ENCODE measurements at places on chromosomes 7 and 10.

GRCh38 chr10:77555591-77556212, 81.9 kb downstream of the KCNMA1 start:
- DNase-seq = no peak

DNA sequence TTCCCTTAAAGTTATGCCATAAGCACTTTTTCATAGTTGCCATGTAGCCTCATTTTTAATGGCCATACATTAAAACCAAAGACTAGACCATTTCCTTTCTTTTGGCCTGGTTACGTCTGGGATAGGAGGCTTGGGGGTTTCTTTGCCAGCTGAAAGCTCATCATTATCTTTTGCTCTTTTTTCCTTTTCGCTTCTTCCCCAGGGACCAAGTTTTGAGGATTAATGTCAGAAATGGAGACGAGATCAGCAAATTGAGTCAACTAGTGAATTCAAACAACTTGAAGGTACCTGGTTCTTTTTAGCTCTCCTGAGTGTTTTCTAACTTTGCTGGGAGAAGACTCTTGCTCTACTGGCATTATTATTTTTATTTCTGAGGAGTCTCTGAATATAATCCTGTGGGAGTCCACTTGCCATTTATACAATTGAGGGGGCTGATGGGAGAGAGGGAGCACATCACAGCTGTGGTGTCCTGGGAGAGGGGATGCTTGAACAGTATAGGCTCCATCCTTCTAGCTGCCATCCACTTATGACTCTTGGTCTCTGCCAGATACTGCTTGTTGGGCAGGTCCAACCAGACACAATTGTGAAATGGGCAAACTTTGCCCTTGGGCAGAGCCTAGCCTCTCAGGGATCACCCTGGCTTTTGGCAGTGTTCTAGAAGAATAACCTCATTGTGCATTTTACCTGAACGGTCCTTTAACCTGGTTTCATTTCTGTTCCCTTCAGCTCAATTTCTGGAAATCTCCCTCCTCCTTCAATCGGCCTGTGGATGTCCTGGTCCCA, 5.8 kb downstream of the CPA4 start:
- no peak for DNase-seq

DNA sequence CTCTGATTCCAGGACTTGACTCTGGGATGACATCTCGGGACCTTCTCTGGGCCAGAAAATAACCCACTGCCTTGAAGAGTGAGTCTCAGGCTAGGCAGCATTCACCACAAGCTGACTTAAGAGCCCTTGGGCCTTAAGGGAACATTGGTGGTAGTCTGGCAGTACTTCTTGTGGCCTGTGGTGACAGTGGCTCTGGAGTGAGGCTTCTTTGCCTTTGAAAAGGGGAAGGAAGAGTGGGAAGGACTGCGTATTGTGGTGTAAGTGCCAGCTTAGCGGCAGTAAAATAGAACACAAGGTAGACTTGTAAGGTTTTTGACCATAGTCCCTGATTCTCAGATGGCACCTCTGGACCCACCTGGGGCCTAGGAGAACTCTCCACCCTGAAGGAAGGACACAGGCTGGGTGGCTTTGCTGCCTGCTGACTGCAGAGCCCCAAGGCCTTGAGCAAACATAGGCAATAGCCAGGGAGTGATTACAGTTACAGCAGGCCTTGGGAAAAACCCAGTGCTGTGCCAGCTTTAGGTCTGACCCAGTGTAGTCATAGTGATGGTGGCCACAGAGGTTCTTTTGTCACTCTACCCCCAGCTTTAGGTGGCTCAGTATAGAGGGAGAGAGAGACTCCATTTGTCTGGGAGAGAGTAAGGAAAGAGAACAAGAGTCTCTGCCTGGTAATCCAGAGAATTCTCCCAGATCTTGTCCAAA, 483.9 kb downstream of the SH2D4B start:
- no peak for DNase-seq

DNA sequence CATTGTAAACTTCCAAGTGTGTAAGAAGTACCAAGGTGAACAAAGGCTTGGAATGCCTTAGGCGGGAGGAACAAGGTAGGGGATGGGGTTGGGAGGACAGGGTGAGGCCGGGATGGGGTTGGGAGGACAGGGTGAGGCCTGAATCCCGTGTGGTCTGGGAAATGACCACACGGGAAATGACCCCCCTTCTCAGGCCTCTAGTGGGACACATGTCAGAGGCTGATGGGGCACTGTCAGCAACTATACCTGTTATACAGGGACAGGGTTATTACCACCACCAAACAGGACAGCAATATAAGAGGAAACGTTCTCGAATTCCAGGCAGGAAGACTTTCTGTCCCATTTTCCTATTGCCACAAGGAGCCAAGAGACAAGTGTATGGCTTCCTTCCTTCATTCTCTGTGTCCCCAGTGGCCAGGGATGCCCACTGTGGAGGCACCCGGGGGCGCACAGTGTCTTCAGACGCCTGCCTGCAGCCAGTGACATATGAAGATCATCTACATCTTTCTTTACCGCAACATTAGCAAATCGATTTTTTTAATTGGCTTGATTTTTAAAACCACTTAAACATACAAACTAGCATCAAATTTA, 1.3 kb downstream of the MKI67 start:
- DNase-seq = no peak

DNA sequence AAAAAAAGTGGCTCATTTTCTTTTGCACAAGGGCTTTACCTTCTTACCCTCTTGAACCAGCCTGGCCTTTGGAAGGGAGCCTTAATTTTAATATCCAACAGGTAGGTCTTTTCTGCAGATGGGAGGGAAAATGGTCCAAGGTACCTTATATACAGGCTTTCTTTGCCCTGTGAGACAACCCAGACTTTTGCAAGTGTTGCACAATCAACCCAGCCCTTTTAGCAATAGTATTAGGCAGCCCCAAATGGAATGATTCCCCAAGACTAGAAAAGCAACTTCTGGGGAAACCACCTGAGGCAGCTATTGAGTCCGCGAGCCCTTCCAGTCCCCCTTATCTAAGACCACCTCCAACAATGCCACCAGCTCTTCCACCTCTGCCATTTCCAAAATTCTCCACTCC, 1138.3 kb downstream of the XPNPEP1 start:
- DNase-seq = no peak

GRCh38 chr10:124534231-124534798, 72.7 kb downstream of the LHPP start:
- DNase-seq = no peak

GRCh38 chr7:141710301-141710700, 2.1 kb downstream of the WEE2 start:
- DNase-seq = no peak

DNA sequence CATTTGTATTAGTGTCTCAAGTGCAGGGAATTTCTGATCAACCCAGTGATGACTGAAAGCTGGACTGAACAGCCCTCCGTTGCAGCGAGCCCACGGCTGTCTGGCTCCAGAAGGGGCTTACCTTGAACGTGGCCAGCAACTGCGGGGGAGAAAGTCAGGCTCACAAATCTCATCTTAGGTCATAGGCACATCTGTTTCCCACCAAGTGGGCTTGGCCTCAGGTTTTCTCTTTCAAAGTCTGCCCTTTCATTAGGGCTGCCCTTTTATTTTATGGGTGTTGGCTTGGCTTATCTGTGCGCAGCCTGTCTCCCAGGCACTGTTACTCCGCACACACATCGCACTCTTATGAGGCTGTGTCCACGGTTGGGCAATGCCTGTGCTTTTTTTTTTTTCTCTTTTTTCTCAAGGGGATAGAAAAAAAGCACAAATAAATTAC, 178.0 kb downstream of the JCAD start:
- DNase-seq = no peak

GRCh38 chr7:77351539-77352004, 64.6 kb downstream of the GSAP start:
- peak; percentile 29 for DNase-seq

DNA sequence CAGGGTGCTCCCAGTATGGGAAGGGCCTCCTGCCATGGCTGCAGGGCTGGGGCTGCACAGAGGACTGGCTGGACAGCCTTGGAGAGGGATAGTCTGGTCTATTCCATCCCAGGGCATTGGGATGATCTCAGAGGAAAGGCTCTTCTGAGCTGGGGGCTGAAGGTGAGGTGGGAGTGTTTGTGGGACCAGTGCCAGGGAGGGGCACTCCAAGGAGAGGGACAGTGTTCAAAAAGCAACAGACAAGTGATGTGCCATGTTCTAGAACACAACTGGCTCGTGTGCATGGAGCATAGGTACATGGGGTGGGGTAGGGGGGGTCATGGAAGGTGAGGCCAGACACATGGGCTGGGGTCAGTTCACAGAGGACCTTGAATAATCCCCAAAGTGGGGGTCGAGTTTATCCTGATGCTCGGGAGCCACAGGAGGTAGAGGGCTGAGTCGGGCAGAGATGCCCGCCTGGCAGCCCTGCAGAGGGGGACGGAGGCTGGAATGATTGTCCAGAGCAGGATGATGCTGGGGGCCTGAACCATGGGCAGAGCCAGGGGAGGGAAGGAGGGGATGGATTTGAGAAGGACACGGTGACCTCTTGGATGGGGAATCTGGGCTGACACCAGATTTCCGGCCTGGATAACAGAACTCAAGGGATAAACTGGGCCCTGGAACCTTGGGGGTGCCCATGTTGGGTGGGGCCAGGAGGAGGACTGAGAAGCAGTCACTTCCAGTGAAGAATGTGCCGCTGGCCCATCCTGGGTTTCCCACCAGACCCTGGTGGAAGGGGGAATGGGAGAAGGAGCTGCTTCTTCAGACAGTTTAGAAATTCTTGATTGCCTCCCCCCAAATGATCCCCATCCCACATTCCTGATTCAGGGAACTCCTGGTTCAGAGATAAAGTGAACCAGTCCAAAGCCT, 50.4 kb downstream of the NEURL1 start:
- no peak for DNase-seq

- DNase-seq = no peak
These were observed 121.7 kb downstream of the MDFIC start for GRCh38 chr7:115043605-115044004.

DNA sequence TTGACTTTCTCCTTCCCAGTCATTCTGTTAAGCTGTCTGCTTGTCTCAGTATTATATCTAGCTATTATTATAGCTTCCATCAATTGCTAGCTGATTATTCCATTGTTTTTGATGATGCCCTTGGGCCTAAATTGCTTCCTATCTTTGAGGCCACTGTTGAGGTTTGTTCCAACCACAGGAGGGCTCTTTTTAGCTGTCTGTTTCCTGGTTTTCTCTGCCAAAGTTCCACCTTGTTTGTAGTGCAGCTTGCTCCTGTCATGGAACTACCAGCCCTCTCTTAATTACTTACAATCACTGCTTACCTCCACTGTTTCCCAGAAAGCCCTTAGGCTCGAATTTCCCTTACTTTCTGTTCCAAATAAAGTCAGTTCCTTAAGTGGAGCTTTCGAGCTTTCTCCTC, 118.7 kb upstream of the SEC61G start:
- no peak for DNase-seq

GRCh38 chr7:44603193-44603592, 3.2 kb upstream of the OGDH start:
- no peak for DNase-seq

DNA sequence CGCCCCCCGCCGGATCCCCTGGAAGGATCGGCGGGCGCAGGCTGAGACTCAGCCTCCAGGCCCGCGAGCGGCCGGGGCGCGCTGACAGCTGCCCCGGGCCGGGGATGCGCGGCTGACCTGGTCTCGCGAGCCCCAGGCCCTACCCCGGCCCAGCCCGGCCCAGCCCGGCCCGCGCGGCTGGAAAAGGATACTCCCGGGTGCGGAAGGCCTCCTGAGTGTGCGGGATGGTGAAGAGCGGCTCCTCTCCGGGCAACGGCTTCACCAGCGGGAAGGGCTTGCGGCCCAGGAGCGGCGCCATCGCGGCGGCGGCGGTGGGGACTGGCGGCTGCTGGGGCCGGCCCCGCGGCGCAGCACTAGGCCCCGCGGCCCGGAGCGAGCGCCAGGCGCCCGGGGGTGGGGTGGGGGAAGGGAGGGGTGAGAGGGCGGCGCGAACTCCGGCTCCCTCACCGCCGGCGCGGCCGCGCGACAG, 423 bp downstream of the BAZ1B start:
- peak; percentile 12 for DNase-seq

GRCh38 chr10:122463466-122464249, 2.3 kb downstream of the HTRA1 start:
- DNase-seq = no peak

DNA sequence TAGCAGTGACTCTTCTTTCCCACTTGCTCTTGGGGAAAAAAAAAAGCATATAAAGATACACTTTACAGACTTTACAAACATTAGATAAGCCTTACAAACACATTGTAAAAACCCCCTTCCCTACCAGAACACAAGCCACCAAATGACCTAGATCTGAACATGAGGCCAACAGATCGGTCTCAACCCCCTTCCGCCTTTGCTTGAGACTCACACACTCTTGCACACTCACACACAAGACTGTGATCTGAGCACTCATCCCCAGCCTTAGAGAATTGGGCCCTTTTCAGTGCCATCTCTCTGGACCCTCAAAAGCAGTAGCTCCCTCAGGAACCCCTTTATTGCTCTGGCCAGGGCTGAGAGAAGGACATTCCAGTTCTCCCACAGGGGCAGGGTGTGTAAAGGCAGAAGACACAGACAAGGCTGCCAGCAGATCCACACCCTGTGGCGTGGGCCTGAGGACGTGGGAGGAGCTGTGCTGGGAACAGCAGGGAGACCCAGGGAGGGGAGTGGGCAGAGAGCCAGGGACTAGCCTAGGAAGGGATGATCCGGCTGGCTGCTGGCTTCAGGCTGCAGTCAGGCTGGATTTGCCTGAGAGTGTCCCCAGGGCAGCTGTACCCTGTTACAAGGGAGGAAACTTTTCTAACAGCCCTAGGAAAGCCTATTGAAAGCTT, 206.7 kb downstream of the KIAA1217 start:
- no peak for DNase-seq

- DNase-seq = no peak
These were observed 103.2 kb upstream of the PPIF start for GRCh38 chr10:79244068-79244442.

DNA sequence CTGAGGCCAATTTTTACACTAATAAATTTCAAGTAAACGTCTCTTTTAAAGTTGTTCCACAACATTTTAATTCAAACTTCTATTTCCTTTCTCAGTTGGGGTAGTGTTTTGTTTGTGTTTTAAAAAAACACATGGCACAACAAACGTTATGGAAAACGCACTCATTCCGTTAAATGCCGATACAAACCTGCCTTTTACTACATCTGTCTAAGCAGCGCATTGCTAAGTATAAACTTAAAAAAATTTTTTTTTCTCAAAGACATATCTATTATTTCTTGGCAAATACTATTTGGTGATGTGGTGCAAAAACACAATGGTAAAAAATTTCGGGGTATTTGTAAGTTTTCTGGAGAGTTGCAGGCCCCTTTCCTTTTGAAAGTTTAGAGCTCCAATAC, 1.4 kb downstream of the SKIDA1 start:
- no peak for DNase-seq

All from stimulated activated CD8-positive, alpha-beta memory T cell treated with anti-CD3 and anti-CD28 coated beads, Interleukin-7, amount 100 ng/mL, for 48 hours (primary cell).